Ovary (tissue), 10 donors: ENCODE measurements at places on chromosomes 7 and 10.

GRCh38 chr10:123068087-123068853 is 59.5 kb downstream of the ACADSB start:
- no peak overlapping the region for H3K4me3 ChIP-seq

DNA sequence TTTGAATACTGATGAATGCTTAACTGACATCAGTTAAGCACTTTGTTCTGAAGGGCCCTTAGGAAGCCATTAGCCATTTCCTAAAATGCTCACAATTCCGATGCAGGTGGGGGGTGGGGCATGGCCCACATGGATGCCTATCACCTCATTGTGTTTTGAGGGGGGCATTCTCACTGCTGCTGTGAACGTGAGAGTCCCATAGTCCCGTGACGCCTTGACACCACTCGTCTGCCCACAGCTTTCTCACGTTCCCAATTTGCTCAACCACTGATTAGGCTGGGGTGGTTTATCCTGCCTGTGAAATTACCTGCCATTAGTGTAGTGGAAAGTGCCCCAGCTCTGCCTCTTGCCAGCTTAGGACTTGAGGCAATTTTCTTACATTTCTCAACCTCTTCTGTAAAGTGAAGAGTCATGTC is 31.9 kb downstream of the DUSP5 start:
- no peak overlapping the region for H3K27ac ChIP-seq
- H3K4me1 ChIP-seq: peaks cover 3% of the 10 kb centered on the region
- no peaks in the 10 kb centered on the region for H3K36me3 ChIP-seq
- DNase-seq: no peak
- no peaks in the 10 kb centered on the region for H3K27me3 ChIP-seq

GRCh38 chr7:111531993-111532392 is 30.3 kb downstream of the IMMP2L start:
- peaks cover 4% of the 10 kb centered on the region for H3K4me1 ChIP-seq
- H3K4me3 ChIP-seq: no peak overlapping the region
- H3K27me3 ChIP-seq: no peaks in the 10 kb centered on the region
- H3K27ac ChIP-seq: no peak overlapping the region

DNA sequence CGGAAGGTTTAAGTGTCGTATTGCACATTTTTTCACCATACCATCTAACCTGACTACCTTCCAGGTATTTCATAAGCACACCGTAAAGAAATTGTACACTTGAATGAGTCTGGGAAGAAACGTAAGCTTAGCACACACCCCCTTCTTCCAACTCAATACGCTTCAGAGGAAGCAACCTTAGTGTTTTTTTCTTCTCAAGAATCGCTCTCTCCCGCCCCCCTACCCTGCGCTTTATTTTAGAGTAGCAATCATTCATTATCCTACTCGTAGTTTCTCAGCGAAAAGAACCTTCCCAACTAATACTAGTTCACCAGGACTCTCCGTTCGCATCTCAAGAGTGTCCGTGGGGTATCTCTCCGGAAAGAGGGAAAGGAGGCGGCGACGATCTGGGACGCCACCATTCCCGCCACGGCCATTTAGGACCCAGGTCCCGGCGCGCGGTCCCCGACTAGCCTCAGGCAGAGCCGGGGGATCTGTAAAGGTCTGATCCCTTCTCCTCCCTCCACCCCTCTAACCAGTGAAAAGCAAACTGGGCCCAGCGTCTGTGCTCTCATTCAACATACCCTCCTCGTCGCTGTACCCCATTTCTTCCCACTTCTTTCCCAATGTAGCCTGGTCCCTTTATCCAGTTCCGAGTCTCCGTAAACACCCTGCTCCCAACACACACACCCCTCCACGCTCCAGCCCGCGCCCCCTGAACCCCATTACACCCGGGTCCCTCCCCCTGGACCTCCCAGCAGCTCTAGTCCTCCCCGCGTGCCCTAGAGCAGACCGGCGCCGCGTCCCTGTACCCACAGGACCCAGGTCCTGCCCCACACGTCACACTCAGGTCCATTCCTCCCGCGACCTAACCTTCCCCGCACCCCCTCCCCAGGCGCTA is 16.0 kb downstream of the MYOZ1 start:
- peak; percentile 39 for DNase-seq
- H3K4me3 ChIP-seq: peak overlapping the region; percentile 91
- no peaks in the 10 kb centered on the region for H3K36me3 ChIP-seq
- no peaks in the 10 kb centered on the region for H3K27me3 ChIP-seq
- peak overlapping the region; percentile 73 for H3K27ac ChIP-seq

DNA sequence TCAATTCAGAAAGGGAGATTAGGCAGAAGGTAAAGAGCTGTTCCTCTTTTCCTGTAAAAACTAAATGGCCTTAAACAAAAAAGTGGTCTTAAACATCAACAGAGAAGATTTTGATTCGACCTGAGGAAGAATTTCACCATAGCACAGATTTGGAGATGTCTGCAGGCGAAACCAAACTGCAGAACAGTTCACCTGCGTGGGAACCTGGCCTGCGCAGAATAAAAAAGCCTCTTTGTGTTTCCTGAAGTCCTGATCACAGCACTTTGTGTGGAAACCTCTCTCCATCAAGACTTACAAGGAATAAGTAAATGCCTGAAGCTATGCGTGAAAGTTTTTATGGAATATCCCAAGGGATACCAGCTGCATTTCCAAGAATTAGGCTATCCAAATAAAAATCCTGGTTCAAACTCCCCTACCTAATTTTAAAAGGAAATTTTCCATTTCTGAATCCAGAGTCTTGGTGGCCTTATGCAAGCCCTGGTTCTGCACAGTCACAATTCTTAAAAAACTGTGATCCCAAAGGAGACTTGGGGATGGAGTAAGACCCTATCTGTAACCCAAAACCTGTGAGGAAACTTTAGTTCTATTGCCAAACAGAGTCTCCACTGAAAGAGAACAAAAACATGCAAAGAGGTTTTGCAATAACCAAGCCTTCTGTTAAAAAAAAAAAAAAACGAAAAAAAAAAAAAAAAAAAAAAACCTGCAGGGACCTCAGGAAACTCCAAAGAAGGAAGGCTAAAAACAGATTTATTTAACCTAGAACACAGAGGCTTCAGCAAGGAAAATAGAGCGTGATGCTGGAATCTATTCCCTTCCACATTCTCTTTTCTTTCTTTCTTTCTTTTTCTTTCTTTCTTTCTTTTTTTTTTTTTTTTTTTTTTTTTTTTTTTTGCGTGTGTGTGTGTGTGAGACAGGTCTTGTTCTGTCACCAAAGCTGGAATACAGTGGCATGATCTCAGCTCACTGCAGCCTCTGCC is 10.4 kb downstream of the CALML3 start:
- H3K27ac ChIP-seq: no peak overlapping the region
- H3K4me1 ChIP-seq: peaks cover 2% of the 10 kb centered on the region
- H3K36me3 ChIP-seq: no peaks in the 10 kb centered on the region
- no peaks in the 10 kb centered on the region for H3K27me3 ChIP-seq
- DNase-seq: peak; percentile 26
- no peak overlapping the region for H3K4me3 ChIP-seq

DNA sequence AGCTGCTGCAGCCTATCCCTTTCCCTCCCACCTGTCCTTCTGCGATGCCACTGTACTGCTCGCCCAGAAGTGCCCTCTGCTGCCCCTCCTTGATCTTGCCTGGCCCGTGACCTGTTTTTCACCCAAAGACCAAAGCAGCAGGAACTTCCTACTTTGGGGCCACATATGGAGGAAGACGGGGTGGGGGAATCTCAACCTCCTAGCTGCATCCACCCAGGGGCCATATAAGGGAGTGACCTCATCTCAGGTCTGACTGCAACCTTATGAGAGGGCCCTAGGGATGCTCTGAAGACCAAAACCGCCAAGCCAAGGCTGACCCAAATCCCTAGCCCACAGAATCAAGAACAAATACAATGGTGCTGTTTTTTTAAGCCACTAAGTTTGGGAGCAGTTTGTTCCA is 15.7 kb downstream of the PRKCQ start:
- no peaks in the 10 kb centered on the region for H3K27me3 ChIP-seq
- H3K27ac ChIP-seq: no peak overlapping the region
- H3K4me3 ChIP-seq: no peak overlapping the region
- no peaks in the 10 kb centered on the region for H3K36me3 ChIP-seq
- no peak for DNase-seq
- H3K4me1 ChIP-seq: no peaks in the 10 kb centered on the region

GRCh38 chr10:75197906-75198305 is 12.7 kb upstream of the VDAC2 start:
- H3K36me3 ChIP-seq: no peaks in the 10 kb centered on the region
- DNase-seq: no peak
- peaks cover 4% of the 10 kb centered on the region for H3K4me1 ChIP-seq

GRCh38 chr10:69497611-69498390 is 46.5 kb downstream of the TSPAN15 start:
- H3K27me3 ChIP-seq: no peaks in the 10 kb centered on the region
- no peak overlapping the region for H3K4me3 ChIP-seq
- H3K4me1 ChIP-seq: no peaks in the 10 kb centered on the region
- H3K36me3 ChIP-seq: no peaks in the 10 kb centered on the region
- no peak for DNase-seq

DNA sequence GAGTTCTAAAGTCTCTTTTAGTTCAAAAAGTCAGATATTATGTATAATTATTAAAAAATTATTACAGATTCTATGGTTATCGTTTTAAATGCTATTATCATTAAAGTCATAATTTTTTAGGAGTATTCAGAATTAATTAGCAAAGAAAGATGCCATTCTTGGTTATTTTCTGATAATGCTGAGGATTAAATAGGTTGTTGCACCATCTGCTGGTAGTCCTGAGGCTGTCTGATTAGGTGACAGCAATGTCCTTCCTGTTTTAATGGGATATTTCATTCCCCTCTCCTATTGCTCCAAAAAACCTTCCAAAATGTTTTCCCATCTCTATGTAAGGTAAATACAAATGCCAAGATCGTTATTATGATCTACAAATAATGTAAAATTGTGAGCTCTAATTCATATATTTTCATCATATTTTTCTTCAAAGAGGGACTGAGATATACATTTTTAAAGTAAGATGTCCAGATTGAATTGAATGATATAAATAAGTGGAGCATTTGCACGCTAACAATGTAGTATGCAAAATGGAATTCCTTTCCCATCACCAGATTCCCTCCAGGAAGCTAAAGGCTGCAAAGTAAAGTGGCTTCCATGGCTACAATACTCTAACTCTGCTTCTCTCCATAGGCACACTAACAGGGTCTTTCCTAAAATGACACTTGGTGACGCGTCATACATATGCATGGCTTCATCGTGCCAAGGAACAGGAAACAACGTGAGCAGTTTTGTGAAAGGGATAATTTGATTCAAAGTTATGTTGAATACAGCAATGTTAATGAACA is 58.8 kb upstream of the AKR1E2 start:
- H3K27ac ChIP-seq: no peak overlapping the region
- no peak for DNase-seq
- no peak overlapping the region for H3K4me3 ChIP-seq
- H3K36me3 ChIP-seq: no peaks in the 10 kb centered on the region
- H3K27me3 ChIP-seq: no peaks in the 10 kb centered on the region
- no peaks in the 10 kb centered on the region for H3K4me1 ChIP-seq

DNA sequence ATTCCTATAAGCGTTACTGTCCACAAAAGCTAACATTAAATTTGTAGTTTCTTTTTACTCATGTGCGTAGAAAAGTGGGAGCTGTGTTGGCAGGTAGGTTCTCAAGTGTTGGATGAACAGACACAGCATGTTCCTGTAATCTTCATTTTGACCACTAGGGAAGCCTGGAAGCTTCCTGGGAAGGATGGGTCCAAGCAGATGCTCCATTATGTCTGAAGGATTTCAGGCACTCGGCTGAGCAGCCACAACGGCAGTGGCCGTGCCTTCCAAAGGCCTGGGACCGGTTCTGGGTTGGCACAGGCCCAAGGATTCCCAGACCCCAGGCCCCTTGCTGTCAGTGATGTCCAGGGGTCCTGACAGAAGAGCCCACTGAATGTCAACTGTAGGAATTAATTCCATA is 386.3 kb downstream of the TNS3 start:
- no peaks in the 10 kb centered on the region for H3K27me3 ChIP-seq
- no peak overlapping the region for H3K4me3 ChIP-seq
- no peaks in the 10 kb centered on the region for H3K4me1 ChIP-seq
- no peaks in the 10 kb centered on the region for H3K36me3 ChIP-seq
- no peak for DNase-seq

DNA sequence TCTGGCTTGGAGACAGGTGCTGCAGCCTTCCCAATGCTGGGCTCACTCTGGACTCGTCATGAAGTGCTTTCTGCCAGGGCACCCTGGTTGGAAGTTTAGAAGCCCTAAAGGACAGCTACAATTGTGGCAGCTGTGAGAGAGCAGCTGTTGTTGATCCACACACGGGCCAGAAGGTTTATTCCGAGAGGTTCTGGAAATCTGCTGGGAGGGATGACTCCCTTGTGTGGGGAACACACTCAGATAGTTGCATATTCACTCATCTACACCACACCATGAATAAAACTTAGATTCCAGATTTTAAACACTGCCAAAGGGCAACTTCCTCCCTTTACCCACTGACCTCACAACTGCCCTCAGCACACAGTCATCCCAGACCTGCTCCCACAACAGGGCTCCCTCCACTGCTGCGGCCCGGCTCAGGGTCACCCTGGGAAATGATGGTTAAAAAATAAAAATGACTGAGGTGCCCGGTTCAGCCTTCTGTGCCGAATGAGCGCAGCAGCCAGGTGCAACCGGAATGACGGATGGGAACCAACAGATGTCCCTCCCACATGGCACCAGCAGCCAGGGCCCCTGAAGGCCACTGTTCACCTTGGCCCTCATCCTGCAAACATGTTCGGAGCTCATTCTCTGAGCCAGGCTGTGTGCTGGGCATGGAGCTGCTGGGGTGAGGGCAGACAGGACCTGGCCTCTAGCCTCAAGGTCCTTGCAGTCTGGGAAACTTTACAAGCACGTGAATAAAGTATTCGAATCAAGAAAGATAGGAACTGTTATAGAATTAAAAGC is 40.2 kb downstream of the ASB13 start:
- H3K4me3 ChIP-seq: no peak overlapping the region
- H3K27me3 ChIP-seq: no peaks in the 10 kb centered on the region
- H3K36me3 ChIP-seq: no peaks in the 10 kb centered on the region
- peak overlapping the region; percentile 54 for H3K27ac ChIP-seq

DNA sequence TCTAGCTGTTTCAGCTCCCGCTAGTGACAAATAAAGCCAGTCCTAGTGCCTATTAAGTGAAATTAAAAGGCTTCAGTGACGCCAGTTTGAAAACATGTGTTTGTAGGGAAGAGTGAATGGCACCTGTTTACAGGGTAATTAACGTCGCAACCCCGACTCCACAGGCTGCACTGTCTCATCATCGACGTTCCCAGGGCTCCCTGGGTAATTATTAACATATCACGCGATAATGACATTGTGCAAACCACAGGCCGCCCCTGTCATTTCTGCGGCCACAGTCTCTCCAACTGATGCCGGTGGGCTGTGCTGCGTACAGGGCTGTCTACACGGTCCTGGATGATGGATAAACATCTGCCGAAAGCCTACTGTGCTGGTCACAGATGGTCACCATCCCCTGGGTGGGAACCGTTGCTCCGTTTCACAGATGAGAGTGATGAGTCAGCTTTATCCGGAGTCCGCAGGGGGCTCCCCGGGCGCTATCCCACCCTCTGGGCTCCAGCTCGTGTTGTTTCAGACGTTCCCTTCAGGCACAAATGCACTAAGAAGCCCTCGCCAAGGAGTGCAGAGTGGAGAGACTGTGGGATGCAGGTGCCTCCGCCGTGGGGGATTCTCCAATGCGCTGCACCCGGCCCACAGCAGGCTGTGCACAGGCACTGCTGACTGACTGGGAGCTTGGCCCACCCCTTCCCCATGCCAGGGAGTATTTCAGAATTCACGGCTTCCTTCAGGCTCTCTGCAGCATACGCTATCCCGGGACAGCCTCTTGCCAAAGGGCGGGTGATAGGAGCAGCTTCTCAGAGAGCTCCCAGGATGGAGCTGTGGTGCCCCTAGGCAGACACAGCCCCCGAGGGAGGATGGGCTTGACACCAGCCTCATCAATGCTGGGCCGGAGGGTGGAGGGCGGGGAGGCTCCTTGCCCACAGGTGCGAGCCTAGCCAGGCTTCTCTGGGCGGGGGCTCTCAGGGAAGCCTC is 491.8 kb upstream of the FOXK1 start:
- DNase-seq: no peak
- peaks cover 4% of the 10 kb centered on the region for H3K4me1 ChIP-seq
- no peak overlapping the region for H3K4me3 ChIP-seq
